ENCODE measurements at places on chromosomes 11 and 22.

DNA sequence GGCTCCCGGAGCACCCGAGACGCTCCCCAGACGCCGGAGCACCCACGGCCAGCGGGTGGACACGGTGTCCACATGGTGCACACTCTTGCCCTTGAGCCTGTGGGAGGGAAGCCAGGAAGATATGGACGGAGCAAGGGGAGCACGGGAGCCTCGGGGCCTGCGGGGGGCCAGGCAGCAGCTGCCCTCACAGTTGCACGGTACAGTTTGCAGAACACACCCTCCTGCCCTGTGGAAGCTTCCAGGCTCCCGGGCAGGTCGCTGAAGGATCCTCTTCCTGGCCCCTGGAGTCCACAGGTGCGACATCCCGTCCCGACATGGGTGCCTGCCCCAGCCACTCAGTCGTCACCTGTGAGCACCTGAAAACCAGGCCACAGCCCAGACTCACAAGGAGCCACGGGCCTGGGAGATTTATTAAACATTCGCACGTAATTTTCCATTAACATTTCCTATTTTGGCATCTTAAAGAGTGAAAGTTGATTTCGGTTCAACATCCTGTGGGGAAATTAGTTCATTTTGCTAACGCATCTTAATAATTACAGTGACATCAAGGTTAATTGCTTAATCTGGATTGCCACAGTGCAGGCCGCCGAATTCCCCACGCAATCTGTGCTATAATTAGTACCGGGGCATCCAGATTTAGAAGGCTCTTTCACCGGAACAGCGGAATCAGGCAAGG, 253.3 kb downstream of the BRD1 start:
- no peak for DNase-seq

DNA sequence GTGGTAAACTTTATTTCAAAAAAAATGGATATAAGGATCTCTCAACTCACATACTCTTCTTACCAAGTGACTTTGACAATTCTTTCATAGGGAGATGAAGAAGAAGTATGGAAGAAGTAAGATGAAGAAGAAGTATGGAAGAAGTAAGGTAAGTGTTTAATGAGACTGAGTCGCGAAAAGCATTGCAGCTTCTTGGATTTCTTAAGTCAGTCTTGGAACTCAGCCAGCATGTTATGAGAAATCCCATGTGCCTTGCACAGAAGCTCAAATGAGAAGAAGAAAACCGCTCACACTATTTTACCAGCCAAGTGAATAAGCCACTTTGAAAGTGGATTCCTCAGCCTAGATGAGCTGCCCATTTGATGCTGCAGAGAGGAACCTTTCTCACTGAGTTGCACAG, 332.0 kb upstream of the CCDC179 start:
- DNase-seq, result no peak

DNA sequence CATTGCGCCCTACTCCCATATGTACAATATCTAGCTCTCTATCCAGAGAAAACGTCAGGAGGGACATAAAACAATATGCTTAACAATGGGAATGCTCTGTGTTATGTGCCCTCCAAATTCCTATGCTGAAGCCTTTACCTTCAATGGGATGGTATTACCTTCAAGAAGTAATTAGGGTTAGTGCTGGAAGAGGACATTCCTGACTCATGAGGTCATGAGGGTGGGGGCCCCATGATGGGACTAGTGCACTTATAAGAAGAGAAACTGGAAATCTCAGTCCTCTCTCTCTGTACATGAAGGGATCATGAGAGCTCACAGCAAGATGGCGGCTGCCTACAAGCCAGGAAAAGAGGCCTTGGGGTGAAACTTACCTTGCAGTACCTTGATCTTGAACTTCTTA, 20.3 kb downstream of the MMP20 start:
- DNase-seq, result no peak

- no peak for DNase-seq
Measured at GRCh38 chr22:31836010-31836409, 82.2 kb downstream of the DEPDC5 start.

- no peak for DNase-seq
Measured at GRCh38 chr11:76513654-76514034, 68.8 kb downstream of the EMSY start.

DNA sequence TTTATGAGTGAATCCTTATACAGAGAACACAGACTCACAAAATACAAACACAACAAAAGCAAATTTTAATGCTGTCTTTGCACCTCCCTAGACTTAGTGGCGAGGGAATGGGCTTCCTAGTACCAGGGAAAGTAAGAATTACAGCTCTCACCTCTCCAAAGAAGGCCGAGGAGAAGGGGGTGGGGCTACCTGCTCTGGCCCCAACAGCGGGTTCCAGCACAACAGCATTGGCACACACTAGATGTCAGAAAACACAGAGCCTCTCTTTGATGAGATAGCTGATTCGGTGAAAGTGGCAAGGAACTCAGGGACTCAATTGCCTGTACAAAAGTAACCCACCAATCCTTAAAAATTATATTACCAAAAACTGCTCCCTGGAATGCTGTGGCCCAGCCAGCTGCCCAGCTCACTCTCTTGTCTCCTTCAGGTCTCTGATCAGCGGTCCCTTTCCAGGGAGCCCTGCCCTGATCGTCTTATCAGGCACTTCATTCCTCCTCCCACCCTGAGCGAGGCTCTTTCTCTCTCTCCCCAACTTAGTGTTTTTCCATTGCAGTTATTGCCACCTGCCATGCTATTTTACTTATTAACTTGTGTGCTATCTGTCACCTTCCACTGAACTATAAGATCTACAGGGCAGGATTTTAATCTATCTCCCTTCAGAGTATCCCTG, 30.7 kb downstream of the SPON1 start:
- DNase-seq, result no peak

DNA sequence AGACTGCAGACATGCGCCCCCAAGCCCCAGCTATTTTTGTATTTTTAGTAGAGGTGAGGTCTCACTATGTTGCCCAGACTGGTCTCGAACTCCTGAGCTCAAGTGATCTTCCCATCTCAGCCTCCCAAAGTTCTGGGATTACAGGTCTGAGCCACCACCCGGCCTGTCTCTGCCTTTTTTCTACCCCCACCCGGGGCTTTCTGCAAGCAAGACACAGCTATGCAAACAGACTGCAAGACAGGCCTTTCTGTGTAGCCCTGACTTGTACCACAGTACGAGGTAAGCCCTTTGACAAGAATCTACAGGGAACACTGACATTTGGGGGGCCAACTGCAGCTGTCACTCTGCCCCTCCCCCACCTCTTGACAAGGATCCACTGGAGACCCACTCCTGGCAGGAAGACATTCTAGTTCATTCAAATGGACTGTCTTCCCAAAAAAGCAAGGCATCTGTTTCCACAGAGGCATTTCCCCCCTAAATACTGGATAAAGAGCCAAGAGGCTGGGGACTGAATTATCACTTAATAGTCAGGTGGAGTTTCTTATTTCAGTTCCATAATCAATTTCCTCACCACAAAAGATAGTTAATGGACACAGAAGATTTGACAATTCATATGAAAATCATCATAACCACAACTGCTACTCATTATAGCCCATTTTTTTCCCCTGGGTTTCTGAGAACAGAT, 118.2 kb downstream of the ABTB2 start:
- no peak for DNase-seq

- peak; percentile 85 for DNase-seq
Measured at GRCh38 chr11:122094836-122095235, 21.2 kb downstream of the BLID start.

DNA sequence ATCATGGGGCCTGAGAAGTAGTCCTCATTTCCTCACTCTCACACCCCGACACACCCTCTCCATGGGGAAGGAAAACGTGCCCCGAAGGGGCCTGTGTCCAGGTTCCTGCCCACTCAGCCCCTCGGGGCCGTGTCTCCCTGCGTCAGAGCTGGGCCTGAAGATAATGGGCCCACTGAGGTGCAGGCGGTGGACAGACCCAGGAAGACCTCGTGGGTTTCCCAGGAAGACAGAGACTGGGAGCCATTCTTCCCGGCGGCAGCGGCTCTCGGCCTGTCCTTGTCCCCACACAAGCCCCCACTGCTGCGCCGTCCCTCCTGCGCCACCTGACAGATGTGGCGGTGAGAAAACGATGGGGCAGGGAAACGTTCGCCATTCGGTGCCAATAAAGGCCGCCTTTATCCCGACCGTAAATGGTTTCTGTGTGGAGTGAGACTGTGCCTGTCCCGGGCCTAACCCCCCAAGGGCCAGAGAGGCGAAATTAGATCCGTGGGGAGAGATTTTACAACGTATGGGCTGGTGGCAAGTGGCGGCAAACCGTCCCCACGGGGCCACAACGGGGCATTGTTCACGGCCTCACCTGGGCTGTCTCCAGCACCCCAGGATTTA, 89.0 kb downstream of the CDKN1C start:
- no peak for DNase-seq

- DNase-seq, result no peak
Measured at GRCh38 chr11:60769273-60769672, 12.6 kb downstream of the MS4A15 start.

GRCh38 chr11:120527111-120527761, 15.7 kb downstream of the GRIK4 start:
- no peak for DNase-seq

DNA sequence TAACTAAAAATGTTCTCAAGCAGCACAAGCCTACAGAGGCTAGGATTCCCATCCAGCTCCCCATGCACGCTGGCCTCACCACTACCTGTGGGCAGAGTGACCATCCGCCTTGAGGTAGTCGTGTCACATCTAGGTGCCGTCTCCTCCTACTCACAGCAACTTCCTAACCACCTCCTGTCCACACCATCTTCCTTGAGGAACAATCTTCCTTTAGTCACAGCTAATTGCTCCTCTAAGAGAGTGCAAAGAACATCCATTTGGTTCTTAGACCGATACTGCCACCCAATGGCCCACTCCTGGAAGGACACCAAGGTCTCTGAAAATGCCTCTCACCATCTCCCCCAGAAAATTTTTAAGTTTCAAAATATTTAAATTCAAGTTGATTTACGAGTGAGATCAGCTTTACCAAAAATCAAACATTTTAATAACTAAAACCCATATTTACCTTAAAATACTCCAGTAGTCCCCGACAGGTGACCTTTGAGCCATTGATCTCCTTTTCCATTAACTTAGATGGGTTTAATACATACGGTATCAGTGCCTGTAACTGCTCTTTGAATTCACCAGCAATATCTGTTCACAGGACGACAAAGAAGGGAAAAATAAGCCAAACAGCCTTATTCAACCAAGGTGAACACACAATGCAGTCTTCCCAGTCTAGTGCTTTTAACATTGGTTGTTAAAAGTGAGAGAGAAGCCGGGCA, 21.7 kb upstream of the PLAAT3 start:
- peak; percentile 66 for DNase-seq

DNA sequence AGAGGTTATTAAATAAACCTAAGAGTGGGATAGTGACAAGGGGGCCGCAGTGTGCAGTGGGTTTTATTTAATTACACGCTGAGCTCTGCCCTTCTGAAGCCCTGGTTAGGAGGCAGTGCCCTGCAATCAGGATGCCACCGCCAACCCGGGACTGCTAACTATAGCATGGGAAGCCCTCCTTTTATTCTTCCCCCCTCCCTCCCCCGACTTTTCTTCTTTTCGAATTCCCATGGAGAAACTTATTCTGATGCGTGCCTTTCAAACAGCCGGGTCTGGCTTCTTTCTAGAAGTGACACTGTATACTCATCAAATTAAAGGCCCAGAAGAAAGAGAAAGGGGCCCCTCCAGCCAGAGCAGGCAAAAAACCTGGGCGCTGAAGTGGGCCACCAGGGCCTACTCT, 91.3 kb upstream of the ANO1 start:
- DNase-seq, result no peak

DNA sequence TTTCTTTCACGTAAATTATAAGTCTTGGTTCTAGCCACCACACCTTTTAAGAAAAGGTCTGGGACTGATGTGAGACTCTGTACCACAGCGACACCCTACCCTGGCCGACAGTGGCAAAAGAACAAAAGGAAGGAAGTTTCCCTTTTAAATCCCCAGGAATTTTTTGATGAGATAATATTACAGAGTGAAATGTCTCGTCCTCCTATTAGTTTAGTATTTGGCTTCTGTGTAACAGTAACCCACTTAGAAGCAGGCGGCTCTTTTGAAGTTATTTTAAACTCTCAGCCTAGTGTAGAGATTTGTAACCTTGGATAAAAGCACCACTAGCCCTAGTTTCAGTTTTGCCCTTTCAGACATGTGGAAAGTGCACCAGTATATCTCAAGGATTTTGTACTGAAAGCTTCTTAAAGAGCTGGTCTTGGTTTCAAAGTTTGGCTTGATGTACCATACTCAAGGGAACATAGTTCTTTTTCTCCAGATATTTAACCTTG, 84.1 kb downstream of the C22orf31 start:
- no peak for DNase-seq

GRCh38 chr11:119651802-119652584, 77.0 kb downstream of the NECTIN1 start:
- no peak for DNase-seq

- DNase-seq, result no peak
Measured at GRCh38 chr22:49323751-49324415, 503.8 kb downstream of the BRD1 start.

DNA sequence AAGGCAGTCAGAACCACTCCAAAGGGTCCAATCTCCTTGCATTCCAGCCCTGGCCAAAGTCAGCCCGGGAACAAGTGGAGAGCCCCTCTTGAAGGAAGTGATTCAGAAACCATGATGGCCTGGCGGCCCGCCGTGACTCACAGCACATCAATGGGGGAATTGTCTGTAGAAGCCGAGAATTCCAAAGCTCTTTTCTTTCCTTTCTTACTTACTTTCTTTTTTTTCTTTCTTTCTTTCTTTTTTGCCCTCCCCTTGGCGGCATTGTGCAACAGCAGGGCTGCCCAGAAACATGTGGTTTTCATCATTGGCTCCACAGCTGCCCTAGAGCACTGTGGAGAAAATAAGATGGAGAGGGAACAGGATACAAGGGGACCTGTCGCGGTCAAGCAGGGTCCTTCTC, 140.2 kb upstream of the TIMP3 start:
- no peak for DNase-seq

DNA sequence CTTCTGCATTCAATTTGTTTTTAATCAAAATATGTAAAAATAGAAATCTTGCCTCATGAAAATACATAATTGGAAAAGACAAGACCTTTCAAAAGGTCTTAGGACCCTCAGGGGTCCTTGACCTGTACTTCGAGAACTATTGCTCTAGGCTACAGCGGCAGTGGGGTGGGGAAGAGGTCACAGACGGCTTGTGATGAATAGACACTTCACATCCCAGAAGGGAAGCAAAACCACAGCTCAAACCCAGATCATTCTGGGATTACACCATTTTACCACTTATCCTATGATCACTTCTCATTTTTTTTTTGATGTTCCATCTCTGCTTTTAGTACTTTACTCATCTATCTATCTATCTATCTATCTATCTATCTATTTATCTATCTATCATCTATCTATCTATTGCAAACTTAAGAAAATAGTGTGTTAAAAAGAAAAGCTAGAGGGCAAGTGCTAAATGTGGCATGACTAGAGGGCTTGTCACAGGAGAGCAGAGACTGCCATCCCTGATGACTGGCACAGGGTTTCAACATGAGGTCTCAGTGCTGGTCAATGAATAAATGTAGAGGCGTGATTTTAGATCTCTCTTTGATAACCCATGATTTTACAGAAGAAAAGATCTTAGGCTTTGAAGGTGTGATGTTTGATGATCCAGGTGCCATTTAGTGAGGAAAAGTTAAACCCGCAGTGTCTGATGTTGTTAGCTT, 37.1 kb downstream of the RNF141 start:
- peak; percentile 84 for DNase-seq

GRCh38 chr11:122902951-122903350, 20.4 kb downstream of the JHY start:
- DNase-seq, result no peak

GRCh38 chr11:67055812-67056211, 835 bp upstream of the RHOD start:
- DNase-seq, result peak; percentile 26
